ENCODE measurements at places on chromosomes 3 and 15.

DNA sequence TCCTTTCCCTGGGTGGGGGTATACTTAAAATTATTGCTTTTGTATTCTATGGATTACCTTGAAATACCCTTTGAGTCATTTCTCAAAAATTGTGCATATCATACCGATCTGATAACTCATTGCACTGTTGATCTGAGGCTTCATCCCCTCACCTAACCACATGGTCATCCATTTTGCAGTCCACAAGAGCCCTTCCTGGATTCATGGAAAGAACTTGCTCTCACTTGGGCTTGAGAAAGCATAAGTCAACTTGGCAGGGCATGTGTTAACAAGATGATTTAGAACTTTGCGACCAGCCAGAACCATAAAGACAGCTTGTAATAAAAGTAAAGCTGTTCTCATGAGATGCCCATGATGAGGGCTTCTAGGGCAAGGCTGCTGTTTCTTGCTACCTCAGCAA, 22.2 kb downstream of the MME start:
- no peak for DNase-seq

DNA sequence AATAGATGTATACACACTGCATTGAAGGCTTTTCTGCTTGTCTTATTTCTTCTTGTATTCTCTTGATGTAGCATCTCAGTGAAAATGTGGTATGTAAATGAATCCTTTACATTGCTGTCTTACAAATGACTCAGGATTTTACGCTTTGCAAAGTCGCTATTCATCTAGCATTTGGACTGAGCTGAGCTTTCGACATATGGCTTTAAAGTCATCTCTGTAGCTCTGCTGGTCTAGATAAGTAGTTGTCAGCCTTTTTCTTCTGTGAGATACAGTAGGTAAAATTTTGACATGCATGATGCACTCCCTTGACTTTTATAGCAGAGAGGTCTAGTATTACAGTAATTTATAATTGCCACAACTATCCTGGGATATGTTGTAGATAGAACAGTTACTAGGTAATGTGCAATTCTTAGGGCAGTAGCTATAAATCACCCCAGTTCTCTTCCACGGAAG, 16.8 kb downstream of the MEF2A start:
- DNase-seq, result no peak

GRCh38 chr3:186815435-186815834, 9.2 kb upstream of the RFC4 start:
- no peak for DNase-seq

- no peak for DNase-seq
Observed at GRCh38 chr15:75786575-75786947, 56.7 kb upstream of the UBE2Q2 start.

DNA sequence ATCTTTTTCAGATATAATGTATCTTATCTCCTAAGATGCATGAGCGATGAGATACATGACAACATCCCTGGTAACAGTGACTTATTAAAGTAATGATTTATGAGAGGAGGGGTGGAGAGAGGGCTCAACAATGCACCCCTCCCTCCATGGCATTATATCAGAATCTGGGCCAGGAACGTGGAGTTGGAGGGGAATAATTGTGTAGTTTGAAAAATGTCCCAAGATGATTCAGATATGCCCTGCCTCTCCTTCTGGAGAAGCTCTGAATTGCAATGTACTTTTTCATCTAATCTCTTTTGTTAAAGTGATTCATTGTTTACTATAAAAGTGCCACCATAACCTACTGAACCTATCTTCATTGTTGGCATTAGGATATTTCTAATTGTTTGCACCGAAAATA, 86.5 kb downstream of the FRMD4B start:
- DNase-seq, result no peak

DNA sequence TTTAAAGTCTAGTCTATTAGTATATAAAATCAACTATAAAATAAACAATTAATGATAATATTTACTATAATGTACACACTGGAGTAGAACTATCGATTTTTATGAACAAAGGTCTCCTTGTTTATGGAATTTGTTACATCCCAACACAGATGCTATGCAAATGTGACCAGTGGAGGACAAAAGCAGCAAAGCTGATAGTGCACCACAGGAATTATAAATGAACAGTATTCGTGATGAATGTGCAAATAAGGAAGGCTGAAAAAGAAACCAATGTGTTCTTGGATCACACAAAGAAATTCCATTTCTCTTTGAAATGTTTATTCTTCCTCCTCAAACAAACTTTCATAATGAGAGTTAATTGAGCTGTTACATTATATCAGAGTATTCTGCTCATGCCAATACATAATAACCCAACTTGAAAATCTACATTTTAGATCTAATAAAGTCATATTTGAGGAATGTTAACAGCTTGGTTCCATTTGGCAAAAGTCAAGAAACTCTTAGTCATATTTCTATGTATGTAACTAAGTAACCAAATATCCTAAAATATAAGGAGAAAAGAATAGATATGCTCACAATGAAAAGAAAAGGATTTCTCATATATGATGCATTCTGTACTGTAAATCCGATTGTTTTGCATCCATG, 79.3 kb downstream of the NEK10 start:
- no peak for DNase-seq

- DNase-seq, result peak; percentile 16
Observed at GRCh38 chr3:45034612-45035252, 8.6 kb downstream of the CLEC3B start.

- no peak for DNase-seq
Observed at GRCh38 chr3:185532901-185533300, 19.5 kb downstream of the LIPH start.

- DNase-seq, result no peak
Observed at GRCh38 chr3:10526366-10526765, 21.0 kb upstream of the ATP2B2 start.

GRCh38 chr3:2837239-2837638, 272.9 kb downstream of the IL5RA start:
- no peak for DNase-seq

DNA sequence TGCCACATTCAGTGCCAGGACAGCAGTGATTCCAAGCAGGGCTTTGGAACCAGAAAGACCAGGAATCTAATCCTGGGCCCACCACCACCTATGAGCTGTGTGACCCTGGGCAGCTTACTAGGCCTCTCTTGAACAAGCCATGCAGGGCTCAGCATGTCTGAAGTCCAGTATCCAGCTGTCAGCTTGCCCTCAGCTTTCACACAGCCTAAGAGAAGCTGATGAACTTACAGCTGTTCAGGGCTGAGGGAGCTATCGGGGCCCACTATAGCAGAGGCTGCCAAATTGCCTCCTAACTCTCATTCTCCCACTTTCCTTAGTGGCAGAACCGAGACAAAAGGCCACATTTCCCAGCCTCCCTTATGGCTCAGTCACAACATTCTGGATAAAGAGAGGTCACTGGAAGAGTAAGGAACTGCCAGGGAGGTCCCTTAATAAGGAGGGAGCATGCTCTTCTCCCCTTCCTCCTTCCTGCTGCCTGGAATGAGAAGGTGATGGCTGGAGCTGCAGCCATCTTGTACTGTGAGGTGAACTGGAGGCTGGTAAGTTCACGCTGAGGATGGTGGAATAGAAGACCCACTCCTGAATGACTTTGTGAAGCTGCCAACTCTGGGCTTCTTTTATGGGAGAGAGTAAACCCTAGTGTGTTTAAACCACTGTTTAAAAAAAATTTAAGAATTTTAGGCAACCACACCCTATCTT, 34.5 kb downstream of the FEM1B start:
- DNase-seq, result no peak

DNA sequence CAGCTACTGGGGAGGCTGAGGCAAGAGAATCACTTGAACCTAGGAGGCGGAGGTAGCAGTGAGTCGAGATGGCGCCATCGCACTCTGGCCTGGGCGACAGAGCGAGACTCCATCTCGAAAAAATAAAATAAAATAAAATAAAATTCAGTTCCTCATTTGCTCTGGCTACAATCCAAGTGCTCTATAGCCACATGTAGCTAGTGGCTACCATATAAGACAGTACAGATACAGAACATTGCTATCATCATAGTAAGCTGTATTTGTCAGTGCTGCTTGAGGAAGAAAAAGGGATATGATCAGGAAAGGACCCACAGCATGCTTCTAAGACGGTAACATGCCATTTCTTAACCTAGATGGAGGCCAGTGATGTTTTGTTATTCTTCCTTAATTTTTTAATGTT, 88.7 kb upstream of the CDAN1 start:
- DNase-seq, result no peak

GRCh38 chr3:117751651-117752050, 1042.1 kb downstream of the TUSC7 start:
- no peak for DNase-seq

GRCh38 chr3:140421884-140422283, 256.0 kb upstream of the TRIM42 start:
- no peak for DNase-seq

DNA sequence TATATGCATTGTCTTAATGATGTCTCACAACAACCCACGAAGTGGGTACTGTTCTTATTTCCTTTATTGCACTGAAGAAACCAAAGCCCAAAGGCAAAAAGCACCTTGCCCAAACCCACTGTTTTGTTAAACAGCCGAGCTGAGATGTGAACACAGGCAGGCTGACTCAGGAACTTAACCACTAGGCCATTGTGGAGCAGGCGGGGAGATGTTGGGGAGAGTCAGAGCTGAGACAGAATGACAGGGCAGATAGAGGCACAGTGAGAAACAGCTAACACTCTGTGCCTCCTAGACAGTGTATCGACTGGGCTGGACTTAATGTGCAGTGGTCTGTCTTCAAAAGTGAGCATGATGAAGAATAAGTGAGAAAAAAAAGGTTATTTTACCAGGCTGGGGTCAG, 56.5 kb downstream of the RPLP1 start:
- no peak for DNase-seq

- DNase-seq, result no peak
Observed at GRCh38 chr3:54900838-54901591, 26.8 kb downstream of the LRTM1 start.

DNA sequence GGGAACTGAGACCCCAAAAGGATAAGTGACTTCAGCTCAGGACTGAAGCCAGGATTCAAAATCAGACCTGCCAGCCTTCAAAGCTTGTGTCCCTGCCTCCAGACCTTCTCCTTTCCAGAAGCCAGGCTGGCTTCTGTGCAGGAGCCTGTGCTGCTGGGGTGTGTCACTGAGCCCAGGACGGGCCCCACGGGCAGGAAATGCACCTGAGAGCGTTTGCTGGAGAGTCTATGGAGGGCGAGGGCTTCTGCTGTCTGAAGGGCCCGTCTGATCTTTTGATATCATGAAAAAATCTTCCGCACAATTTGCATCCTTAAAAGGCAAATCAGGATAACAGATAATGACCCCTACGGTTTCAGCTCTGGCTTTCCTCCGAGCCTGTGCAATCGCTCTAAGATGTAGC, 125.4 kb downstream of the FAM43A start:
- no peak for DNase-seq

GRCh38 chr3:117490716-117491115, 781.1 kb downstream of the TUSC7 start:
- DNase-seq, result no peak

GRCh38 chr3:57796261-57796660, 40.2 kb downstream of the SLMAP start:
- DNase-seq, result no peak

DNA sequence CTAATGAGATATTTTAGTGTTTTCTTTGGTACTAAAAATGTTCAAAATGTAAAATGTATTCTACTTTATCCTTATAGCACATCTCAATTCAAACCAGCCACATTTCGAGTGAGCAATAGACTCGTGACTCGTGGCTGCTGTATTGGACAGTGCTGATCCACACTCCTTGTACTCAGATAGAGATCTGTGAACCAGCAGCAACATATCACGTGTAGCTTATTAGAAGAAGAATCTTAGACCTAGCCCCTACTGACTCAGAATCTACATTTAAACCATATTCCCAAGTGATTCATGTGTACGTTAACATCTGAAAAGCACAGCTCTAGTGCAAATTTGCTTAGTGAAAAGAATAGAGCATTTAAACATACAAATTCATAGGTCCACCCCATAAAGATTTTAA, 130.9 kb downstream of the IL1RAP start:
- no peak for DNase-seq

GRCh38 chr3:151430821-151431484, 29.9 kb downstream of the IGSF10 start:
- DNase-seq, result no peak

GRCh38 chr15:60301024-60301423, 96.8 kb downstream of the ANXA2 start:
- no peak for DNase-seq

DNA sequence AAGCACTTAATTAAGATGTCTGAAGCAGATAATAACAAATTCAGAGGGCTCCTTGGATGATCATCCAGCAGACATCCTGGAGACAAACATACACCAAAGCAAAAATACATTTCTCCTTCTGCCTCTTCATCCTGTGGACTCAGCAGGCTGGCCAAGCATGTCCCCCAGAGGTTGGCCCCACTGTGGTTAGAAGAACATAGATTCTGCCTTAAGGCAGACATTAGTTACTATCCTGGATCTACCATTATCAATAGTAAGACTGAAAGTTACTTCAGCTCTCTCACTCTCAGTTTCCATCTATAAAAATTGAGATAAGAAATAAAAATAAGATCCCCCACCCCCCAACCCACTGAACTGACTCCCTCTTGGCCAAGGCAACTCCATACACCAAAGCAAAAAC, 28.6 kb upstream of the TGFBR2 start:
- no peak for DNase-seq

- no peak for DNase-seq
Observed at GRCh38 chr3:180401226-180401625, 200.7 kb upstream of the TTC14 start.

DNA sequence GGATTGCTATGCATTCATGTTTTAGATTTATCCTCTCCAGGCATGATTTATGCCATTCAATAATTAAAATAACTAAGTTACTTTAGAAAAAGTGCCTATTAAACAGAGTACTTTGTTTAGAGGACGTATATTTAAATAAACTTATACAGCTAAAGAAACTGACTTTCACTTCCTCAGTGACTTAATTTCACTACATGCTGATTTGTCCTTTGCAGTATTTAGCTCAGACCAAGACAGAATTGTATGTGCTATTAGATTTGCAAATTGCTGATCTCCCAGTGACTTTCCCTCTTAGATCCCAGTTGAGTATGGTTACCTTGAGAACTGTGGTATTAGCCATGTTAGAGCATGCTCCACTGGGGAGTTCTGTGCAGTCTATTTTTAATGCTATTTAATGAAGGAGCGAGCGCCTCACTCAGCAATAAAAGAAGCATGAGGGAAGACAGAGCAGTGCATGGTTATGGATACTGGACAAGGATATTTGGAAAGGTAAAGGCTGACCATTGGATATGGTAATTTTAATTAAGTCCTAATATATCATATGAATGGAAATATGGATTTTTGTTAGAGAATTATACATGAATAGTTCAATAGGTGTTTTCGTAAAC, 2.7 kb downstream of the ARPP21 start:
- DNase-seq, result no peak

Measured in activated CD4-positive, alpha-beta T cell treated with anti-CD3 and anti-CD28 coated beads for 4 hours (primary cell).